ENCODE measurements at places on chromosomes 7 and 10.

GRCh38 chr10:49526619-49527018 lies 12.3 kb downstream of the ERCC6 start:
- no peak for DNase-seq

- no peak for DNase-seq
These were observed 121.6 kb upstream of the ZNF92 start for GRCh38 chr7:65251851-65252620.

- DNase-seq = no peak
These were observed 160.0 kb upstream of the ANK3 start for GRCh38 chr10:60549686-60550085.

DNA sequence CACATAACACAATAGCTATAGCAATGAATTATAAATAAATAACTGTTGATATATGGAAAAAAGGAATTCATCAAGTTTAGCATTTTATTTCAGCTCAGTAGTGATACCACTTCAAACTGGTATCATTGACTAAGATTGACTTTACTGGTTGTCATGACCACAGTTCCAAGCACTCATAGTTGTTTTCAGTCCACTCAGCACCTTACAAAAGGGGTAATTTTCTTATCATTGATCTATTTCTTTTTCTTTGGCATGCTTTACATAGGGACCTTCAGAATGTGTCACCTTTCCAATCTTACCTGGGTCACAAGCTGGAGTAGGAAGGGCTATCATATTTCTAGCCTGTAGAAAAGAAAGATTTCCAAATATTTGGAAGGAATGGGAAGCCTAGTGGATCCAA lies 275.5 kb upstream of the TMEM229A start:
- no peak for DNase-seq

GRCh38 chr10:23344241-23344841 lies at the start of gene C10orf67:
C10orf67 (minus strand) TSS chr10:23344797; CDS start chr10:23344774, 23 bp downstream.
- DNase-seq = no peak

DNA sequence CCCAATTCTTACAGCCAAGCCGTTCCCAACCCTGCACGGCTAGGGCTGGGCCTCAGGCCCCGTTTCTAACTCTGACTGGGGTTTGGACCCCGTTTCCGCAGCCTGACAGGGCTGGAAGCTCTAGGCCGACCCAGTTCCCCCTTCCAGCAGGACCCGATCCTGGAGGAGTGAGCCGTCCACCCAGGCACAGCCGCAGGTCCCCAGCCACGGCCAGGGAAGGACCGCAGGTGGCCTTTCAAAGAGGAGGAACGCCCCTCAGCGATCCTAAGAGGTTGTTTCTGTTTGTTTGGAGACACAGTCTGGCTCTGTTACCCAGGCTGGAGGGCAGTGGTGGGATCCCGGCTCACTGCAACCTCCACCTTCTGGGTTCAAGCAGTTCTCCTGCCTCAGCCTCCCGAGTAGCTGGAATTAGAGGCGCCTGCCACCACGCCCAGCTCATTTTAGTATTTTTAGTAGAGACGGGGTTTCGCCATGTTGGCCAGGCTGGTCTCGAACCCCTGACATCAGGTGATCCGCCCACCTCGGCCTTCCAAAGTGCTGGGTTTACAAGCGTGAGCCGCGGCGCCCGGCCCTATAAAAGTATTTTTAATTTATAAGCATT lies 778 bp upstream of the GET4 start:
- DNase-seq = no peak

DNA sequence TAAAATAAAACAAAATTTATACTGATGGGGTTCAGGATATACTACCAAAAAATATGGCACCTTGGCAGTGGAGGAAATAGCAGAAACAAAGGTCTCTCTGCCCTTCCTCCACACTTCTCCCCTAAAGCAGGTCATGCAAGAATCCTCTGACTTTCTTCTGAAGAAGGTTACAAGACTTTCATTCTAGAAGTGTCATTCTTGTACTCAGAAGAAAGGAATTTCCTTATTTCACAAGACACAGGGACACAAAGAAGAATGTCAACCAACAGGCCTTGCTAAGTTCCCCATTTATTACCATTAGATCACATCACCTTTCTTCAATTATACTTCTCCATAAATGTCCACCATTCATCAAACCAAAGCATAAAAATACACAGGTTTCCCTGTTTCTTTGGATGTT lies 470.2 kb downstream of the PAXIP1 start:
- no peak for DNase-seq

DNA sequence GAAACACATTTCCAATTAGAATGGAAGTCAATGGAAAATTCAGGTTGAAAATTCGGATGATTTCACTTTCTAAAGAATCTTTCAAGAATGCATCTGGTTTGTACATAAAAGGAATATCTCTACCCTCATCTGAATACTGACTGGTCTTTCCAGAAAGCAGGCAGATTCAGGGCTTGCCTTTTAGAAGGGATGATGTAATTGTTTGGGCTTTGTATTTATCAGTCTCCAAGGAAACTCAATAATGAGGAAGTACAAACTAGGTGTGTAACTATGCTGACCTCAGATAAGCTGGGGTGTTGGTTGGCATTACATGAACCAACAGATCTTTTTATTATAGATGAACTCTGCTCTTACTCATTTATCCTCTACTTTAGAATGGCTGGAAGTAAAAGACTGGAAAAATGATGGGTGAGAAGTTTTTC lies 24.1 kb downstream of the PDLIM1 start:
- no peak for DNase-seq

DNA sequence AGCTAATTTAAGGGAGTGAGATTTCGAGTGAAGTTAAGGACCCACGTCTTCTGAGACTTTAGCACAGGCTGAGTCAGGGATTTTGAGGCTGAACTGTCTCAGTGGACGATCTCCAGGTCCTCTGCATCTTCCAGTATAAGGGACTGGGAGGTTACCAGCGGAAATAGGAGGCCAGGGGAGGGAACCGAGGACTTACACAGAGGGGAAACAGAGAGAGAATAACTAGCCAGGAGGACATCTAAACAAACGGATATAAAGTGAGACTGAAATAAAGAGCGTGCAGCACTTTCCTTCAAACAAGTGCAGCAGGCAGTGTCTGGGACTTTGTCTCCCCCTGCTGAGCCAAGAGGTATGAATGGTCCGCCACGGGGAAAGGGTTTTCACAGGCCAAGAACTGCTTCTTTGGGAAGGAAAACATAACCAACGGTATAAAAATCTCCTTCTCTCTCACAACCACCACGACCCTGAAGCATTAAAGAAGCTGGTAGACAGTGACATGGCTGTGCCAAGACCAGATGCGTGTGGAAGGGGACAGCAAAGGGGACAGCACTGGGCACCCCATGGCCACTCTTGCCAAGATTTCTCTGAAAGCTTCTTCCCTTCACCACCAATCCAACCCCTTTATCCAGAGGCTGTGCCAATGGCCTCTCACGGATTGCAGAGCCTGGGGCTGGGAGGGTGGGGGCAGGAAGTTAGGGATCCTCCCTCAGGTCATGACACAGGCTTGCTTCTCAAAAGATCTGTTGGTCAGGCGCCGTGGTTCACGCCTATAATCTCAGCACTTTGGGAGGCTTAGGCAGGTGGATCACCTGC lies 72.0 kb downstream of the SLC37A3 start:
- peak; percentile 8 for DNase-seq

DNA sequence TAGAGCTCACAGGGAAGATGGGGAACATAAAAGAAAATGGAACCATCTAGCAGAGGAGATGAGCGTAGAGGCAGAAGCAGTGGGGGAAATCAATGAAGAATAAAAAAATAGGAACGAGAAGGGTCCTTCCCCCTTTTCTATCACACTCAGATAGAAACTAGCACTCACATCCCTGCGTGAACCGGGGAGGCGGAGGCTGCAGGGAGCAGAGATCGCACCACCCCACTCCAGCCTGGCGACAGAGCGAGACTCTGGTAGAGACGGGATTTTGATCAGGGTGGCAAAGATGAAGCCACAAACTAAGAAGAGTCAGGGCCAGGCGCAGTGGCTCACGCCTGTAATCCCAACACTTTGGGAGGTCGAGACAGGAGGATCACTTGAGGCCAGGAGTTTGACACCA lies 64.7 kb upstream of the ECHDC3 start:
- no peak for DNase-seq

DNA sequence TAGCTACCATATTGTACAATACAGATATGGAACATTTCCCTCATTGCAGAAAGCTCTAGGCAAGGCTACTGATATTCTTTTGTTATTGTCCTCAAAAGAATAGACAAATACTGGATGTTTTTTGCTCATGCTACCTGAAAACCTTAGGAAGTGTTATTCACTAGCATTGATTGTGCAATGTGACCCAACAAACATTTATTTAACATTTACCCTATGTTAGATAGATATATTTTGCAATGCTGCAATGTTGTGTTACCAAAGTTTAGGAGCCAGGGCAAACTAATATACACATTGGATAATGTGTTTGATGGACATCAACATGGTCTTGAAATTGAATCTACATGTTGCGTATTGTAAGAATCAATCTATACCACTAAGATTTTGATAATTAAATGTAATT lies 112.8 kb upstream of the CREB5 start:
- no peak for DNase-seq

GRCh38 chr7:157425137-157425731 lies 88.4 kb downstream of the DNAJB6 start:
- no peak for DNase-seq

DNA sequence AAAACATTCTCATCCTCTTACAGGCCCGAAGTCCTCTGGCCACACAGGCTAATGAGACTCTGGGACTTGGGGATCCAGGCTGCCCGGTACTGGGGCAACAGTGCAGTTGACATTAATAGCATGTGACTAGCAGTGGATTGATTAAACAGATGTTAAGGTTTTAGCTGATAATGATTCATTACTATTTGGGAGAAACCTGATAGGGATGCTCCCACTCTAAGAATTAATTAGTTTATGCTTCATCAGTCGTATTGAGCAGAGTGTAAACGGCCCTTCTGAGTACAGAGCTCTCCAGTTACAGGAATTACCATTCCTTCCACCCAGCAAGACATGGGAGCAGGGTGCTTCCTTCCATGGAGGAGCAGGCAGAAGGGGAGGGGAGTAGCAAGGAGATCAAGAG lies 82.7 kb downstream of the RPS24 start:
- DNase-seq = no peak

DNA sequence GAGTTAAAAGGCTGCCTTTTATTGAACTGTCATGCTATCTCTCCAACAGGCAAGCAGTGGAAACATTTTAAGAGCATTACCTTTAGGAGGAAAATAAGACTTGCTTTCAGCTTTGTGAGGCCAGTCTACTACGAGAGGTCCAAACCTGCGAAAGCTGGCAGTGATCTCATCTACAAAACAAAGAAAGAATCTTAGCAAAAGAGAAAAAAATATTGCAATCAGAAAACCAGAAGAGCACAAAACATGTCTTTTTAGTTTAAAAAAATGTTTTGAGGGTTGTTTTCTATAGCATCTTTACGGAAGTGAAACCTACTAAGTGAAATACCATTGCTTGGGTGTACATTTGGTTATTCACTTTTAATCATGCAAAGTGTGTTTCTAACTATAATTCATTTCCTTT lies 147.9 kb downstream of the CPEB3 start:
- DNase-seq = no peak

GRCh38 chr10:73819513-73820093 lies 8.2 kb upstream of the NDST2 start:
- no peak for DNase-seq

GRCh38 chr7:92753614-92754013 lies 82.8 kb downstream of the CDK6 start:
- no peak for DNase-seq

GRCh38 chr7:33952824-33953223 lies 47.5 kb downstream of the BMPER start:
- DNase-seq = no peak

GRCh38 chr7:44986218-44987053 lies 7.6 kb upstream of the MYO1G start:
- DNase-seq = peak; percentile 96

DNA sequence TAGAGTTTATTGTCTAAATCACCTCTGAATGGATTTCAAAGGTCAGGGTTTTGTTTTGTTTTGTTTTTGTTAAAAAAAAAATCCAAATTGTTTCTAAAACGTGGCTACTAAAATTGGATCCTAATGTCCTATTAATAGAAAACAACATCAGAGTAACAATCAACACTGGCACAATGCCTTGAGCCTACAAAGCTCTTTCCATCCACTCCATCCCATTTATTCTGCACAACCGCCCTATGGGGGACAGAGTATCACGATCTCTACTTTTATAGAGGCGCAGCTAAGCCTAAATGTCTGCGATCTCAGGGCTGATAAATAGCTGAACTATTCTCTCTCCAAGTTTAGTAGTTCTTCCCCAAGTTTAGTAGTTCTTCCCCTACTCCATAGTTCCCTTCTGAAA lies 78.8 kb downstream of the FGFR2 start:
- no peak for DNase-seq

- no peak for DNase-seq
These were observed 100.7 kb downstream of the OSBPL3 start for GRCh38 chr7:24879291-24879690.

GRCh38 chr7:108722561-108722960 lies 152.9 kb downstream of the DNAJB9 start:
- DNase-seq = no peak

- no peak for DNase-seq
These were observed 60.4 kb downstream of the ZNF33B start for GRCh38 chr10:42578019-42578418.

GRCh38 chr10:129131457-129132132 lies 335.4 kb upstream of the MGMT start:
- DNase-seq = no peak

DNA sequence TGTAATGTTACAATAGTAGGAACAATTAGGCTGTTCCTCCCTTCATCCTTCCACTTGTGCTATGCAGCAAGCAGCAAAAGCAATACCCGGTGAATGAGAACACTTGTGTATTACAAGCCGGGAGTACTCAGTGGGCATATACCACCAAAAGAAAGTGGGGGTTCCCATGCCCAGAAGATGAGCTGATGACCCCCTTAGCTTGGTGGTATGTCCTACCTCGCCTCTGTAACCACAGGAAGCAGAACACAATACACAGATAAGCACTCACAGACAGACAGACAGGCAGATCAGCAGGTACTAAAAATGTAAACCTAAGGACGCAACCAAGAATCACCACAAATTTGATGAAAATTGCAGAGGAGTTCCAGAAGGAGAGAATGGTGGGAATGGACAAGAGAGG lies 15.5 kb upstream of the KIF20B start:
- no peak for DNase-seq

- DNase-seq = no peak
These were observed 425.2 kb upstream of the VSTM2A start for GRCh38 chr7:54116956-54117355.

GRCh38 chr10:77888356-77888703 lies 38.2 kb downstream of the DLG5 start:
- DNase-seq = no peak

- no peak for DNase-seq
These were observed 138.1 kb upstream of the TCF7L2 start for GRCh38 chr10:112811741-112812551.

GRCh38 chr7:88350118-88350517 lies 43.4 kb upstream of the STEAP4 start:
- no peak for DNase-seq

GRCh38 chr7:106895246-106895864 lies 30.3 kb downstream of the PIK3CG start:
- DNase-seq = no peak

DNA sequence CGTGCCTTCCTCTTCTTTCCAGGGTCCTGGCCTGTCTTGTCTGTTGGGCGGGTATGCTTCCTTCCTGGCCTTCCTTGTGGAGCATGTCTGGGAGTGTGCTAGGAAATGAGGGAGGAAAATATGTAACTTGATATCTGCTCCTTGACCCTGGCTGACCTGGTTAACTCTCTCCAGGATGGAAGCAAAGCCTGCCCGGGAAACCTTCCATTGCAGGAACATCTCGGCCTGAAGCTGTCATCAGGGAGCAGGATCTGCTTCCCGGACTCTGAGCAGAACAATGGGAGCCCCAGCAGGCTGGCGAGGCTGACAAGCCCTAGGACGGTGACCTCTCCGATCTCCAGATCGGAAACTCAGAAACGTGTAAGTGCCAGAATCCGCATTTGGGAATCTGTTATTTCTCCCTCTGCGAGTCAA lies 340.3 kb downstream of the FRMD4A start:
- no peak for DNase-seq

Measured in stimulated activated CD8-positive, alpha-beta memory T cell treated with anti-CD3 and anti-CD28 coated beads, Interleukin-12 subunit alpha, Interleukin-12 subunit beta, amount 100 ng/mL, for 4 hours (primary cell).